ENCODE measurements at places on chromosomes 16 and 17.

GRCh38 chr17:2058586-2059546 is 4.0 kb downstream of the HIC1 start:
- DNase-seq = no peak

DNA sequence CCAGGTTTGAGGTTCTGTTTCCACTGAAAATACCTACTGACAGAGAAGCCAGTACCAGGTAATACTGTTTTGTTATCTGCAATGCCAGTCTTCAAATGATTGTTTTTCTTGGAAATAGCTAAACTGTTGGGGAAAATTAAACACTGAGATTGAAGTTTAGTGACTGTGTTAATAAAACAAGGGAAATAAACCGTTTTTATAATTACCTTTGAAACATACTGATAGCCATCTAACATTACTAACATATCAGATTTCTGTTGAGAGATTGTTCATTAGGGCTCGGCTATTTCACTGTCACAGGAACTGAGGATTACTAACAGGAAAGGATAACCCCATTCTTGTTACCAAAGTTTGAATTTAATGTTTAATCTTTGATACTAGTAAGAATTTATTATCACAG is 42.1 kb downstream of the CYB5B start:
- DNase-seq = no peak

DNA sequence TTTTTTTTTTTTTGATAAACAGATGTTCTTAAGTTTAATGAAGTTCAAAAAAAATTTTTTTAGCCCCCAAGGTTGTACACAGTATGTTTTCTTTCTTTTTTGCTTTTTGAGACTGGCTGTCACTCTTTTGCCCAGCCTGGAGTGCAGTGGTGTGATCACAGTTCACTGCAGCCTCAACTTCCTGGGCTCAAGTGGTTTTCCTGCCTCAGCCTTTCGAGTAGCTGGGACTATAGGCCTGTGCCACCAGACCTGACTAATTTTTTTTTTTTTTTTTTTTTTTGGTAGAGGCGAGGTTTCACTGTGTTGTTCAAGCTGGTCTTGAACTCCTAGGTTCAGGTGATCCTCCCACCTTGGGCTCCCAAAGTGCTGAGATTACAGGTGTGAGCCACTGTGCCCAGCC is 12.8 kb downstream of the ITGAE start:
- no peak for DNase-seq

DNA sequence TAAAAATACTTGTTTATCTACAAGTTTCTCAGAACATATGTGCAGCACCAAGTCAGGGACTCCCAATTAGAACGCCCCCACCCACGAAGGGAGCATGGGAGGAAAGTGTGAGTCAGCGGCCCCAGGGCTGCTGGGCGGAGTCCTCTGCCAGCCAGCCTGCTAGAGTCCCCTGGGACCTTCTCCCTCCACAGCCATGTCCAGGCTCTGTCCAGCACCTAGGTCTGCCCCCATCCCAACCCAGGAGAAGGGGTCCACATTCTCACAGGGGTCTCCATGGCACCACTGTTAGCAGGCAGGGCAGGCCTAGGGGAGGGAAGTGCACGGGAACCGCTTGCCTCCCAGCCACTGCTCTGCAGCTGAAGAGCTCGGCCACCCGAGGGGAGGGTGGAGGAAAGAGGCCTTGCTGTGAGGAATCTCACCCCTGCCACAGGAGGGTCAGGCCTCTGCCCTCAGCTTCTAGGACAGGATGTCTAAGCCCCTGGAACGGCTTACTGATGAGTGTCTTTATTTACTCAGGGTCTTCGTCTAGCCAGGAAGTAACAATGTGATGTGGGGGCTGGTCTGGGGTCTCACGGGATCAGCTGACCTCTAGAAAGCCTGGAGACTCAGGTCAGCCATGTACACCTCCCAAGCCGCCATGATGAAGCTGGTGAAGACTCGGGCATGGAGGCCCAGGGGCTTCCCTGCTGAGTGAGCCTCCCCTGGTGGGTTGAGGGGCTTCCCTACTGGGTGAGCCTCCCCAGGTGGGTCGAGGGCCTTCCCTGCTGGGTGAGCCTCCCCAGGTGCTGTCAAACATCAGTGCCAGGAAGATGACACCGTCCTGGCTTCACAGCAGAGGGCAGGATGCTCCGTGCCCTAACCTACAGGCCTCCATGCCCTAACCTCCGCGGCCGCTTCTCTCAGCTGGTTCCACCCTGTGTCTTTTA is 190.3 kb downstream of the RBFOX3 start:
- peak; percentile 35 for DNase-seq

DNA sequence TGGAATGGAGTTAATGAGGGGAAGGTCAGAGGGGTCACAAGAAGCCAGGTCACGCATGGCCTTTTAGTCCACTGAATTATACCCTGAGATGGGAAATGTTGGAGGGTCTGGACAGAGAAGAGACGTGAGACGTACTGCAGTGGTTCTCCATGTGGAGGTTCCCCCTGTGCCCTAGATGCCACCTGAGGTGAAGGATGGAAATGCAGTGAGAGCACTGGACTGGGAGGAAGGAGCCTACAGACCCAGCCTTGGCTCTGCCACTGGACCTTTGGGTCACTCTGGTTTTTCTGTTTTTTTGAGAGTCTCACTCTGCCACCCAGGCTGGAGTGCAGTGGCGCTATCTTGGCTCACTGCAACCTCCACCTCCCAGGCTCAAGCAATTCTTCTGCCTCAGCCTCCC is 1.8 kb upstream of the PLSCR3 start:
- DNase-seq = no peak

DNA sequence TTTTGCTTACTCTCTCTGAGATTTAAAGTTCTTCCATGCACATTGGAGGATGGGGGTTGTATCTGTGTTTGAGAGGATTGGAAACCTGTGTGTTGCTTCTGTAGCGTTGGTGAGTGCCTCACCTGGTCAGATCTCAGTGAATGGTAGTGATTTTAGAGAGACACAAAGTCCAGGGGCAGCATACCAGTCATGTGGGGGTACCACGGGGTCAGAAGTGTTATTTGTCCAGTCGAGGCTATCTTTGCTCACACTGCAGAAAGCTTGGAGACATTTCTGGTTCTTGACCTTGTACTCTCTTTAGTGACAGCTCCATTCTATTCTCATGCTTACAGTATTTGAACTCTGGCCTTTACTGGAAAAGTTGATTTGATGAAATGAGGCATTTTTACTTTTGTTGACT is 23.7 kb downstream of the PRKAR1A start:
- DNase-seq = no peak

DNA sequence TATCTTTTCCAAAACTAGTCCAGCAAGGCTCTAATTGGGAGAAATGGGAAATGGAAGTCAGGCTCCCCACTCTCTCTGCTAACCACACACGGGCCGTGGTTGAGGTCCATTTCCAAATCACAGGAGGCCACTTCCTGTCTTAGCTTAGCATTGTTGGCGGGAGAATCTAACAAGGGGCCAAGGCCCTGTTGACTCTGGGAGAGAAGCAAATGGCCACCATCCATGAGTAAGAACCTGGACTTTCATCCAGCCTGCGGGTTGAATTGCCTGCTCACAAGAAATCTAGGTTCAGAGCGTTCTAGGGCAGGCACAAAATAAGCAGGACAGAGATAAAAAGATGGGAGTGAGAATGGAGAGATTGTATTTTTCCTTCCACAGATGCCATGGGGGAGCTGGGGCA is 5.7 kb downstream of the FAM20A start:
- DNase-seq = no peak

GRCh38 chr17:15346066-15346595 is 4.7 kb upstream of the TEKT3 start:
- no peak for DNase-seq

GRCh38 chr17:80119271-80119791 is 17.9 kb downstream of the GAA start:
- DNase-seq = no peak

DNA sequence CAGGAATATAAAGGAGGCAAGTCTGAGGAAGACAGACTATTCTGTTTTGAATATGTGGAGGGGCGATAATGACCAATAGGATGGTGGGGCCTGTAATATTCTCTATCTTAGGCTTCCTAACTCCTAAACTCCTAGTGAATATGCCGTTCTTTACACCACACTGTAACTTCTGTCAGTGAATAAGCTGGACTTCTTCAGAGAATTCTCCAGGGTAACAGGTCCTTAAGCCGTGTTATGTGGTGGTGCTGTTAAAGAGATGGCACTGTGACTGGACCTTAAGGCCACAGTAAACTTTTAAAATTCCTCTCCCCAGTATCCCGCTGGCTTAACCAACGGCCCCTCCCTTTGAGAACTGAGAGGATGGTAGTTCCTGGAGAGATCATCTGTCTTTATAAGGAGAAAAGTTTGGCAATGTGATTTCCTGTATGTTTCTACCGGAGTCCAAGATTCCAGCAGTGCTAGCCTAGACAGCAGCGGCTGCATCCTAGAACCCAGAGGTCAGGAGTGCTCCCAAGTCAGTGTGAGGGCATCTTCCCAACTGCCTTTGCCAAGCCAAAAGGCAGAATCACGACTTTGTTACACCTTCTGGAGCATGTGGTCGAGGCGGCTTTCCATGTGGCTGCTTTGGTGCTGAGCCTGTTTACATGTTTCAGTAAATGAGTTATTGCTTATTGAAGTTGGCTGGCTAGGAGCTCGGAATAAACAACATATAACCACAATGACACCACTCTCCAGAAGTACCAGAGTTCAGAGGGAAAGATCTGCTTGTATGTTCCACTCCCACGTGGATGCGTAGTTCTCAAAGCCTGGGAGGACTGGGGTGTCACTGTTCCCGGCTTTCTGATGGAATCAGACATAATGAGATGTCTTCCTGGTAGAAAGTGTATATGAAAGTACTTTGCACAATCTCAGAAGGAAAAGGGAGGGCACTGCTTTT is 41.0 kb downstream of the TUBD1 start:
- DNase-seq = peak; percentile 86

- peak; percentile 69 for DNase-seq
Observed at GRCh38 chr17:14302091-14302430, 1.2 kb downstream of the HS3ST3B1 start.

- no peak for DNase-seq
Observed at GRCh38 chr17:56913353-56913866, 439 bp downstream of the TRIM25 start.

DNA sequence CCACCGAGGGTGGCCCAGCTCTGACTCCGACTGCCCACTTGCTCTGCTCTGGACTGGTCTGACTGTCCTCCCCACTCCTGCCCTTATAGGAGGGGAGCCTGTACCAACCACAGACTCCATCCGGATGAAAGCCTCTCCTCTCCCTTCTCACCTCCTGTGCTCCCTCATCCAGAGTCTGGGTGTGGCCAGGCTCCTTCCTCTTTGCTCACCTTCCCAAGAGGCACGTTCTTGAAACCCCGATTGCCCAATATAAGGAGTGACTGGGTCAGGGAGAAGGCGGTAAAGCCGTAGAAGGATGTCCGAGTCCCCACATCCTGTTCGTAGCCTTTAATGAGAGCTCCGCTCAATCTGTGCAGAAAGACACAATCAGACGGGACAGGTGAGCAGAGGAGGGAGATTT is 17.1 kb downstream of the ST6GALNAC1 start:
- no peak for DNase-seq

DNA sequence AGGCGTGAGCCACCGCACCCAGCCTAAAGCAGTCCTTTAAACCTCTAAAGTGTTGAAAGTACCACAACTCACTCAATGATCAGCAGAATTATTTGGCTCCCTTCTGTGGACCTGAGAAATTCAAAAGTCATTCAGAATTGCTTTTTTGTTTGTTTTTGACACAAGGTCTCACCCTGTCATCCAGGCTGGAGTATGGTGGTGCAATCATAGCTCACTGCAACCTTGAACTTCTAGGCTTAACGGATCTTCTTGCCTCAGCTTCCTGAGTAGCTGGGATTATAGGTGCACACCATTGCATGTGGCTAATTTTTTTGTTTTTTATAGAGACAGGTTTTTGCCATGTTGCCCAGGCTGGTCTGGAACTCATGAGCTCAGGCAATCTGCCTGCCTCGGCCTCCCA is 44.3 kb downstream of the TRAF4 start:
- DNase-seq = no peak

DNA sequence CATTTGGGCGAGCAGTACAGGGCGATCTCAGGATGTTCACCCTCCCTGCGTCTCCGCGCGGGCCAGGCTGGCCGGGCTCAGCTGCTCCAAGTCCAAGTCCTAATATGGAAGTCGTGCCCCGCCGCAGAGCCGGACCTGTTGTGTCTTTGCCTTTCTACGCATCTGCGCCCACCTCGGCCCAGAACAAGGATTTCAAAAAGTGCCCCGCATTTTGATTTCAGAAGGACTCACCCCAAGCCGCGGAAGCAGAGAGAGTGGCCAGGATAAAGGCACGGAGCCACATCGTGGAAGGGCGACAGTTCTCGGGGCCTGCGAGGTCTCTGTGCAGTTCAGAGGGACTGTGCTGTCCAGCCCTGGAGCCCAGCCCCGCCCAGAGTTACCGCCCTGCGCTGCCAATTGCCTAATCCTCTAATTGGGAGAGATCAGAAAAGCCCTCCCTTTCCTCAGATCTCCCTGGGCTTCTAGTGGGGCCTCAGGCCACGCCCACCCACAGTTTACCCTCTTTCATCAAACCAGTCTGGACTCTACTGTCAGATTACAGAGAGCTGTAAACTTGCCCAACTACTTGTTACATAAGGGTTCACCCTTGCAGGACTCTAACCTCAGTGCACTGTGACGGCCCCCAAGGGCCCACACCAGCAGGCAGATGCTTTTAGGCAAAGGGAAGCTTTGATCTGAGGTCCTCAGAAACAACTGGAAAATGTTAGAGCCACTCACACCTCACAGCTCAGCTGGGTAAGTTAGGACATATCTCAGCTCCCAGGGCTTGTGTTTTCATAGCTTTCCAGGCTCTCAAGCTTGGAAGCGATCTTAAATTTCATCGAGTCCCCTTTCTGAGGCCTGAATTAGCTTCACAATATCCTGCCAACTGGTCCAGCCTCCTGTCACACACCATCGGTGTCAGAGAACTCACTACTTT is at the start of gene CES1:
Gene CES1 (minus strand): TSS at position 324 of the 919 bp plus-strand sequence. CDS start 41 bp downstream, at position 283.
- peak; percentile 58 for DNase-seq

GRCh38 chr16:27198451-27199234 is 4.7 kb upstream of the KDM8 start:
- no peak for DNase-seq

DNA sequence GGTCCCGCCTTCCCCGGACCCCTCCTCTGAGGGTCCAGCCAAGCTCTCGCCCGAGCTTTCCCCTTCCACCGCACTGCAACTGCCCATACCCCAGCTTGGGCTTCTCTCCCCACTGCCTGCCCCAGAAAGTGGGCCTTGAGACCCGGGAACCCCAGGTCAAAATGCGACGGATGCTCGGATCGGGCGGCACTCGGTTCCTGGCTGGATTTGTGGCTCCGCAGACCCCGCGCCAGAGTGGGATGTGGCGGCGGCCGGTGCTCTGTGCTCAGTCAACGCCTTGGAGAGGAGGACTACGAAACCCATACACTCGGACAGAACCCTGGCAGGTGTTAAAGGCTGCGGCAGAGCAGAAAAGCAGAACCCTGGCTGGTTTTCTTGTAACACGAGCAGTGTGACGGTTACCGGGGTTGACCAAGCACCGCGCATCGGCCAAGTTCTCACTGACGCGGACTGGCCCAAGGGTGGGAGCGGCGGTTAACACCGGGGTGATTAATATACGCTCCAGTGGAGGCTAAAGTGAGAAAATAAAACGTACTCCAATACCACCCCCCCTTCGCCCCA is 885 bp upstream of the SLFN13 start:
- DNase-seq = no peak

GRCh38 chr17:79020631-79021301 is 3.2 kb upstream of the C1QTNF1 start:
- no peak for DNase-seq
